ENCODE measurements at places on chromosomes 1 and 21. TPM values are rescaled to one million over a fixed set of nuclear protein-coding genes. Genes with fewer than 3 reads are reported as not detected.
A peak's percentile ranks its signal among the peaks of the same experiment; 100 is the strongest.

DNA sequence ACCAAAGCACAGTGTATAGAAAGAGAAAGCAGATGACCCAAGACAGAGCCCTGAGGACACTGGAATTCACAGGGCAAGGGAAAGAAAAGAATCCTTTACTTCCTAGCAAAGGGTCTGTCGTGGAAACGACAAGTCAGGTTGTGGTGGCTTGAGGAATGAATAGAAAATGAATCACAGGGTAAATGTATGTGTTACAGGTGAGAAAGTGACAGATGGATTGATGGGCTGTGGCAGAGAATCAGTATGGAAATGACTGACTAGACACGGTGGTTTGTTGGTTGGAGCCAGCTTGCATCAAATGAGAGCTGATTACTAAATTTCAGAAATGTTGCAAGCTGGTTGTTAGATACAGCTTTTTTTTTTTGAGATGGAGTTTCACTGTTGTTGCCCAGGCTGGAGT, 46.9 kb downstream of the PTP4A2 start:
- no peak overlapping the region for H3K4me3 ChIP-seq
- H3K4me1 ChIP-seq = no peaks in the 10 kb centered on the region
- no peaks in the 10 kb centered on the region for H3K27me3 ChIP-seq
- DNase-seq = no peak
- no peak overlapping the region for H3K27ac ChIP-seq

DNA sequence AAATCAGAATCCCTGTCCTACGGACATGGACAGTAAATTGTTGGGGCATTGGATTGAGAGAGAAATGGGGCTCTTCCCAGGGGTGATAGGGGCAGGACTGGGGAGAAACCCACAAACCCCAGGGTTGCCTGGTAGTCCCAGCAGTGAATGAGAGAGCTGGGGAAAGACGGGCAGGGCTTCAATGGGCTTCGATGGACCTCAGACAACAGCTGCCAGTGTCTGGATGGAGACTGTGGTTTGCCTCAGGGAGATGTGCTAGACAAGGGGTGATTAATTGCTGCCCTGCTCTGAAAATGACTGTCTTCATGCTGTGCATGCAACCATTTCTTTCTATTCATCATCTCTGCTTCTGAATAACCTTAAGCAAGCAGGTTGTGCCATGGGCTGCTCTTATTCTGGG, 7.4 kb downstream of the GPR25 start:
- H3K4me1 ChIP-seq = no peaks in the 10 kb centered on the region
- no peak overlapping the region for H3K27ac ChIP-seq
- no peaks in the 10 kb centered on the region for H3K36me3 ChIP-seq
- H3K4me3 ChIP-seq = no peak overlapping the region
- H3K27me3 ChIP-seq = peaks cover 29% of the 10 kb centered on the region
- DNase-seq = peak; percentile 39

- no peaks in the 10 kb centered on the region for H3K27me3 ChIP-seq
- no peak for DNase-seq
- H3K27ac ChIP-seq = no peak overlapping the region
- H3K36me3 ChIP-seq = no peaks in the 10 kb centered on the region
- no peak overlapping the region for H3K4me3 ChIP-seq
Observed at GRCh38 chr1:14263671-14264070, 334.8 kb upstream of the KAZN start.

DNA sequence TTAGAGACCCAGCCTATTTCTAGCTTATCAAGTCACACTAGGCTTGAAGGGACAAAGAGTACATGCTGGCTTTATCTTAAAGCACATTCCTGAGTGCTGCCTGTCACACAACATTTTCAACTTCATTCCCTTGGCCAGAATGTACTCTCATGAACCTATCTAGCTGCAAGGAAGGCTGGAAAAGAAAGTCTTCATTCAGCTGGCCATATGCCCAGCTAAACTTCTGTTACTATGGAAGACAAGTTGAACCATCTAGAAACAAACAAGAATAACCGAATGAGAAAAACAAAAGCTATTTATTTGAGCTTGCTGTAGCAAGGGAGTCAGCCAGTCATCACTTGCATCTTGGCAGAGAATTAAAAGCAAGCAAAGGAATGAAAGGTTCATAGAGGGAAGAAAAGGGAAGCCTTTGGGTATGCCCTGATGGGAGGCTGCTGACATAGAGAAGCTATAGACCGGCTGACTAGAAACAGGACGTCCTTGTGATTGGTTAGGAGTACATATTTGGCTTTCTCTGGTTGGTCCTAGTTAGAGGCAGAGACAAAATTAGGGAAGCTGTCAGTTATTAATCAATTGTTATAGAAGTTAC, 108.4 kb downstream of the NEK7 start:
- H3K4me3 ChIP-seq = no peak overlapping the region
- H3K36me3 ChIP-seq = no peaks in the 10 kb centered on the region
- H3K27ac ChIP-seq = no peak overlapping the region
- H3K4me1 ChIP-seq = no peaks in the 10 kb centered on the region

- no peaks in the 10 kb centered on the region for H3K27me3 ChIP-seq
- no peak overlapping the region for H3K27ac ChIP-seq
Observed at GRCh38 chr1:34113362-34113761, 51.7 kb downstream of the CSMD2 start.

DNA sequence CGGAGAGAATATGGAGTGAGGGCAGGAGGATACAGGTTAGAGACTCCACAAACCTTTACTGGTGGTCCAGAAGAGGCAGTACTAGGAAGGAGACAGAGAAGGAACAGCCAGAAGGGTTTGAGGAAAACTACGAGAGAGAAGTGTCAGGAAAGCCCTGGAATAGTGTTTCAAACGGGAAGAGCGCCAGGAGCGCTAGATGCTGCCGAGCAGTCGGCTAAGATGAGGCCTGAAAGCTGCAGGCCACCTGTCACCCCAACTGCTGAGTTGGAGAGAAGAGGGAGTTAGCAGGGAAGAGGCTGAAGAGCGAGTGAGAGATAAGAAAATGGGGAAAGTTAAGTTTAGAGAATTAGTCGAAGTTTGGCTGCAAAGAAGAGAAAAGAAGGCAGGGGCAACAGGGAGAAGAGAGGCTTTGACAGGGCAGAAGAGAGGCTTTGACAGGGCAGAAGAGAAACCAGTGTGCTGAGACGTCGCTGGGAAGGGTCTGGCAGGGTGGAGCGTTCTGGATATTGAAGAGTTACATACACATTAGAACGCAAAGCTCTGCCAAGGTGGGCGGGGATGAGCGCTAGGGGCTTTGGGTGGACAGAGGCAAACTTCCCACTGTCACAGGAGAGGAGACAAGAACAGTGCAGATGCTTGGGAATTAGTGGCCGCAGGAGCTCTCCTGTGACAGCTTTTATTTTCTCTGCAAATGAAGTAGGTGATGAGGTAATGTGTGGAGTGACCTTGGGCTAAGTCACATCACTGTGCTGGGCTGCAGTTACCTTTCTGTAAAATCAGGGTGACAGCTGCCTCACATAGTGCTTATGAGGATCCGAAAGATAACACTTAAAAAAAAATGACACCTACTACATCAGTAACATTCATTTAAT, 31.2 kb downstream of the PCSK9 start:
- no peaks in the 10 kb centered on the region for H3K27me3 ChIP-seq
- DNase-seq = no peak
- no peak overlapping the region for H3K27ac ChIP-seq
- H3K36me3 ChIP-seq = peaks cover 86% of the 10 kb centered on the region
- H3K4me1 ChIP-seq = no peaks in the 10 kb centered on the region
- no peak overlapping the region for H3K4me3 ChIP-seq

The PLEKHA6 gene
- total RNA-seq = 9.6 TPM

The VAV3 gene
- total RNA-seq = 3.5 TPM

DNA sequence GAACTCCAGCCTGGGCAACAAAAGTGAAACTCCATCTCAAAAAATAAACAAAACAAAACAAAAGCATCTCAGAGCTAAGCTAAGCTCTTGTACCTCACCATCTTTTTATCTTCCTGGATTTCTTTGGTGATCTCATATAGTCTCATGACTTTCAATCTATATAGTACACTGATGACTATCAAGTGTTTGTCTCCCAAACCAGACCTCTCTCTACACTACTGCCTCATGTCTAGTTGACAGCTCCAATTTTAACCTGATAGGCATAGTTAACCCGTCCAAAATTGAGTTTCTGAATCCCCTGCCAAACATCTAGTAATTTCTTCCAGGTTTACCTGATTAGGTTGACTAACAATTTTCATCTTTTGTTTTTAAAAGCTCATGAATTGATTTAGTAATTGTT, 151.7 kb downstream of the COP1 start:
- no peaks in the 10 kb centered on the region for H3K27me3 ChIP-seq
- no peak overlapping the region for H3K27ac ChIP-seq
- H3K36me3 ChIP-seq = no peaks in the 10 kb centered on the region

GRCh38 chr1:37250371-37250770, 216.1 kb upstream of the GRIK3 start:
- peaks cover under 1% of the 10 kb centered on the region for H3K27me3 ChIP-seq
- no peak overlapping the region for H3K27ac ChIP-seq
- H3K4me3 ChIP-seq = no peak overlapping the region
- no peak for DNase-seq

DNA sequence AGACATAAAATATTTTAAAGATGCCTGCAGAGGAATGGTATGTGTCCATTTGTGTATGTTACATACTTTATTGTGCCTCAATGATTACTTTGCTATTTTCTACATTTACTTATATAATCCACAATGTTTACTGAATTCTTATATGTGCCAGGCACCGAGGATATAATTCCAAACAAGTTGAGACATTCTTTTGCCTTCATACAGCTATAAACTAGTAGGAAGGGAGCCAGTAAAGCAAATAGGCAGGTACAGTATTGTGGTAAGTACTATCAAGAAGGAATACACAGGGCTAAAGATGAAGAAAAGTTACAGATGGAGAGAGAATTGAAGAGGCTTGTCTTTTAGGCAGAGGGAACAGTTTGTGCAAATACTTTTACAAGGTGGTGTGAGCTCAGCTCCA, 131.6 kb downstream of the DISP1 start:
- no peak for DNase-seq
- no peak overlapping the region for H3K27ac ChIP-seq
- peaks cover 28% of the 10 kb centered on the region for H3K36me3 ChIP-seq
- no peak overlapping the region for H3K4me3 ChIP-seq
- no peaks in the 10 kb centered on the region for H3K27me3 ChIP-seq
- peaks cover 8% of the 10 kb centered on the region for H3K4me1 ChIP-seq

- H3K27me3 ChIP-seq = no peaks in the 10 kb centered on the region
- H3K4me3 ChIP-seq = no peak overlapping the region
- no peak for DNase-seq
Observed at GRCh38 chr1:224939844-224940425, 10.5 kb downstream of the DNAH14 start.

GRCh38 chr1:93753791-93754763, 72.4 kb upstream of the BCAR3 start:
- no peak overlapping the region for H3K27ac ChIP-seq
- H3K36me3 ChIP-seq = no peaks in the 10 kb centered on the region
- no peak overlapping the region for H3K4me3 ChIP-seq
- peaks cover 13% of the 10 kb centered on the region for H3K4me1 ChIP-seq
- no peak for DNase-seq

GRCh38 chr1:41958015-41958673, 39.4 kb upstream of the HIVEP3 start:
- H3K4me1 ChIP-seq = no peaks in the 10 kb centered on the region
- no peak for DNase-seq
- H3K27ac ChIP-seq = no peak overlapping the region
- H3K36me3 ChIP-seq = no peaks in the 10 kb centered on the region

DNA sequence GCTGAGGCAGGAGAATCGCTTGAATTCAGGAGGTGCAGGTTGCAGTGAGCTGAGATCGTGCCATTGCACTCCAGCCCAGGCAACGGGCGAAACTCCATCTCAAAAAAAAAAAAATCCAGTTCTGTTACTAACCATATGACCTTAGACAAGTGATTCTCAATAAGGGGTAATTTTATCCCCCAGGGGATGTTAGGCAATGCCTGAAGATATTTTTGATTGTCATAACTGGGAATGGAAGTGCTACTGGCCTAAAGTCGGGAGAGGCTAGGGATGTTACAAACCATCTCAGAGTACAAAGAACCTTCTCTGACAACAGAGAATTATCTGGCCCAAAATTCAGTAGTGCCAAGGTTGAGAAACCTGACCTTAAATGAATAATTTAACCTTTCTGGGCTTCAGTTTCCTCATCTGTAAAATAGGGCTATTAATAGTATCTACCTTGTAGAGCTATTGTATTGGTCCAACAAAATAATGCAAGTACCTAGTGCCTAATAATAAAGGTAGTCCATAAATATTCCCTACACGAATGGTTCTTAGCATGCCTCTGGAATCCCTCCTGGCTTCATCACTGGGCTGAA, 5.8 kb upstream of the LMNA start:
- no peaks in the 10 kb centered on the region for H3K27me3 ChIP-seq
- DNase-seq = no peak
- no peak overlapping the region for H3K4me3 ChIP-seq

The USH2A gene
- not detected for total RNA-seq

DNA sequence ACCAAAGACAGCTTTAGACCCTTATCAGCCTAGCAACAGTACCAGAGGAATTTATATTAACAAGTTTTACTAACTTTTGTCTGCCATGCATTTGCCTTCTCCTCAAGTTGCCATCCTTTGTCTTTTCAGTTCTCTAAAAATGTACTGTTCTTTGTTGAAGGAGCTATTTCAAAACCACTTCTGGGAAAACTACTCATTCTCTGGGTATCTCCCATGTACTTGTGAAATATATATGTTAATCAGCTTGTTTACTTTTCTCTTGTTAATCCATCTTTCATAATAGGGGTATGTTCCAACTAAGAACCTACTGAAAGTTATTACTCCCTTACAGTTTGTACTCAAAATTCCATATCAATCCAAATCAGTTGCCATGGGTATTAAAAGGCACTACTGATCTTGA, 16.3 kb downstream of the DPYD start:
- H3K27me3 ChIP-seq = no peaks in the 10 kb centered on the region
- DNase-seq = no peak
- no peaks in the 10 kb centered on the region for H3K36me3 ChIP-seq
- H3K4me1 ChIP-seq = no peaks in the 10 kb centered on the region

GRCh38 chr1:154425172-154425571, 20.0 kb downstream of the IL6R start:
- peaks cover 83% of the 10 kb centered on the region for H3K4me1 ChIP-seq
- peak overlapping the region; percentile 99 for H3K27ac ChIP-seq
- DNase-seq = no peak
- no peak overlapping the region for H3K4me3 ChIP-seq
- H3K36me3 ChIP-seq = no peaks in the 10 kb centered on the region

The MYBPHL gene
- not detected for total RNA-seq

The GJC2 gene
- 4.2 TPM for total RNA-seq
